ENCODE measurements at places on chromosomes 11 and 22.

- no peak for DNase-seq
Measured at GRCh38 chr22:31344578-31345330, 1.4 kb downstream of the PATZ1 start.

- DNase-seq: no peak
Measured at GRCh38 chr22:42743501-42743991, 22.9 kb upstream of the A4GALT start.

DNA sequence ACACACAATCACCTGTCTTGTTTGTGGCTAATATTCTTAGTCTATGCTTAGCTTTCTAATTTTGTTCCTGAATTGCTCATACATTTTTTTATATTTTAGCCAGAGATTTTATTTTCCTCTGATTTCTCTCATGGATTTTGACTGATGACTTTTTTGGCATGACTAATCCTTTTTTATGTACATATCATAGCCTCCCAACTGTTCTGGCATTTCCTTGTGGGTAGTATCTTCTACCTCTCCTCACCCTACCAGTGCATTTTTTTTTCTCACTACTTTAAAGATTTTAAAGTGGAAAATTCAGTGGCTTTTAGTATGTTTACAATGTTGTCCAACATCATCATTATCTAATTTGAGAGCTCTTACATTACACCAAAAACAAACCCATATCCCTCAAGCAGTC lies 84.4 kb upstream of the TENM4 start:
- no peak for DNase-seq

GRCh38 chr22:23525510-23525909 lies 54.6 kb downstream of the IGLL1 start:
- DNase-seq: no peak

DNA sequence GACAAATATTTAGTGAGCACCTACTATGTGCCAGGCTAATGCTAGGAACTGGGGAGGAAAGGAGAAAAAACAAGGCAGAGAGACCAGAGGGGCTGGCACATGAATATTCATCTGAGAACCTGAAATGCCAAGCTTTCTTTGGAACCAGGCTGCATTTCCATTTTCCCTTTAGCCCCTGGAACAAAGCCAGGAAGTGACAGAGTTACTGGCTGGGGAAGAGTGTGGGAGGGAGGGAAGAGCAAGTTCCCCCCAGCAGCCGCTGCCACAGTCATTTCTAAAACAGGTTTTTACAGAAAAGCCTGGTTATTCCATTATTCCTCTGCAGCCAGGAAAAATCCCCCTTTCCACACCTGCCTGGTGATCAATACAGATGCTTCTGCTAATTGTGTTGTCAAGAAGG lies 97.0 kb downstream of the SPON1 start:
- no peak for DNase-seq

- no peak for DNase-seq
Measured at GRCh38 chr22:31151872-31152271, 8.1 kb upstream of the RNF185 start.

DNA sequence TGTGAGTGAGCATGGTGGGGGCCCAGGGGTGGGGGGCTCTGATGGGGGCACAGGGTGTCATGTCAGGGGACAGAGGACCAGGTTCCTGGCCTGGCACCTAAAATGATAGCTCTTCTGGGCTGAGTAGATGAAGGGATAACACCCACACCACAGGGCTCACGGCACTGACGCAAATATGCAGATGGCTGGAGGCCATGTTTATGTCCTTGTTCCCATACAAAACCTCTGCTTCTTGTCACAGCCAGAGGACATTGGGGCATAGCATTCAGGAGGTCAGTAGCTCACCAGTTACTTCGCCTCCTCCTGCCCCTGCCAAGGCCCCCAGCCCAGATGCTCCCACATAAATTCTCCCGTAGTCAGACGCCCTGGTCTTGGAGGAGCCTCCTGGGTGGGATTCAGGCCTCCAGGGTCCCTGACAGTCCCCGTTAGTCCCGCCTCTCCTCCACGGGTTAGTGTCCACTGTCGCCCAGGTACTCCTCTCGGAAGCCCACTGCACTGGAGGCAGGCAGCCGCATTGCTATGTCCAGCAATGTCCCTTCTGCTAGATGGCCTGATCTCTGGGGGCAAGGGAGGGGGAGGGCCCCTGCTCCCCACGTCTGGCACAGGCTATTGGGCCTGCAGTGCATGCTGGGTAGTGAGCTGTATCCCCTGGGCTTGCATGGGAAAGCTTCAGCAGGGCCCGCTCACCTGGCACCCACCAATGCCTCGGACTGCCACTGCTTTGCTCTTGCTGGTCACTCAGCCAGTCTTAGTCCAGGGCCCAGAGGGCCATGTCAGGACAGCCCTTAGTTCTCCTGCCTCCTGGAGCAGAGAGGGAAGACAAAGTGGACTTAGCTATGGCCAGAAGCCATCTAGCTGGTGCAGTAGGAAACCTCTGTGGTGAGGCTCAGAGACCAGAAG lies 75.6 kb upstream of the MYOD1 start:
- no peak for DNase-seq

GRCh38 chr11:120663142-120663541 lies 151.6 kb downstream of the GRIK4 start:
- no peak for DNase-seq

DNA sequence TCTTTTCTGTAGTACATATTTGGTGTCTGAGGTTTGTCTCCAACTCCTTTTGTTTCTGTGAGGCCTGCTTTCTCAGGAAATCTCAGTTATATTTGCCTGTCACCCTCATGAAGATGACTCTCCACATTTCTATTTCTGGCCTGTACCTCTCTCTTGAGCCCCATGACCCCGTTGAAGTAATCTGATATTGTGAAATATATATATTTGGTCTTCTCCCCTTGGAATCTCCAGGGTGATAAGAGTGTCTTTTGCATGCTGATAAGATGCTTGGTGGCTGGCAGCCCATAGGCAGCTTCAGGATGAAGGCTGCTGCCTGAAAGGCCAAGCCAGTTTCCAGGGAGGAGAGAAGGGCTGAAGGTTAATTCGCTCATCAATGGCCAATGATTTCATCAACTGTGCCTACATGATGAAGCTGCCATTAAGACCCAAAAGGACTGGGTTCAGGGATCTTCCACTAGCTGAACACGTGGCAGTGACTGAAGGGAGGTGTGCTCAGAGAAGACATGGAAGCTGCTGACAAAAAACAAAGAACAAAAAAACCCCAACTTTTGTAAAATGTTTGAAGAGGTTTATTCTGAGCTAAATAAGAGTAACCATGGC lies 67.4 kb downstream of the MICAL2 start:
- DNase-seq: no peak

DNA sequence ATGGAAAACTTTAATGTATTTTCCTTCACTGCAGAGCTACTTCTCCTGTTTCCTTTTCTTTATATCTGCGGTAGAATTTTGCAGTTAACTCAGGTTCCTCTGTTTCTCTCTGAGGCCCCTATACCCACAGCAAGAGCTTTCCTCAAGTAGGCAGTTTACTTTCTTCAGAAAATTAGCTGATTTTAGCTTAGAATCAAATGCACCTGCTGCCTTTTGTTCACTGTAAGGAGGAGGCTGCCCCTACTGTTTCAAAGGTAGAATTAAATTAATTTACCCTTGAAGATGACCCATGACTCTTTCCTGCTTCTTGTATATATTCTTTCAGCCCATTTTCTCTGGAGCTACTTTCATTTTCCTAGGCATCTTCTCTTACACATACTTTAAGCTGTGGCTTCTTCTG lies 68.7 kb upstream of the GDPD4 start:
- no peak for DNase-seq

DNA sequence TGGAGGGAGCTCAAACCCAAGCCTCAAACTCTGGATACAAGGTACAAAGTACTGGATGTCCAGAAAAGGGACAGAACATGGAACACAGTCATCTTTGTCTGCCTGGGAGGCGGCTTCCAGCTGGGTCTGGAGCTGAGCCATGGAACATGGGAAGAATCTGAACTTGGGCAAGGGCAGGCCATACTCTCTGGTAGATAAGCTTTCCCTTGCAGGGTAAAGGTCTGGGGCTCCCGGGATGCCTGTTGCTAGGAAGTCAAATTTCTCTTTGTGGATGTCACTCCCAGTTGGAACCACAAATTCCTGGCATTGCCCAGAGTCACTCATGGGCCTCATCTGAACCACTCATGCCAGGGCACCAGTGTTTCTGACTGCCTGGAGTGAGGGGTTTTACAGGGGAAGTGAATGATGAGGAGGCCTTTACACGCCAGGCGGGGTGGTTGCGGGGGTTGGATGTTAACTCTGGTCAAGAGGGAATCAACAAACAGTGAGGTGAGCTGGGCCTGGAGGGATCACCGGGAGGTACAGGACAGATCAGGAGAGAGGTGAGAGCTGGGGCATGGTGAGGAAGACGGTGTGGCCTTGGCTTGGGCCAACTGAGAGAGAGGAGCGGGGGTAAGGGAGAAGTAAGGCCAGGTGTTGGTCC lies 5.7 kb downstream of the FTH1 start:
- DNase-seq: no peak

GRCh38 chr11:29623144-29623722 lies 393.6 kb downstream of the KCNA4 start:
- DNase-seq: no peak

GRCh38 chr22:21020802-21021429 lies 6.0 kb downstream of the P2RX6 start:
- no peak for DNase-seq

GRCh38 chr11:28842716-28843115 lies 734.5 kb downstream of the METTL15 start:
- no peak for DNase-seq

DNA sequence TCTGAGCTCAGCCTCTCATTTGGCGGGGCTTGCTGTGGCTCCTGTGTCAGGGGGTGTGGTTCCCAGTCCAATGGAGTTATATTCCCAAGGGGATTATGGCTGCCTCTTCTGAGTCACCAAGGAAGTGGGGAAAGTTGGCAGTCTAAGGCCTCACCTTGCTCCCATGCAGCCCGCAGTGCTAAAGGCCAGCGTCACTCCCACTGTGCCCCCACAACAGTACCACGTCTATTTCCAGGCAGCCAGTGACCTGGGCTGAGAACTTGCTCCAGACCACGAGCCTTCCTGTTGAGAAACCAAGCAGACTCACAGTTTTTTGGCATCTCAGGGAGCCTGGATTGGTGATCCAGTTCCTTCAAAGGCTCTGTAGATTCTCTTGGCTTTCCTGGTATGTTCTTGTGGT lies 45.6 kb downstream of the OR2AT4 start:
- no peak for DNase-seq

DNA sequence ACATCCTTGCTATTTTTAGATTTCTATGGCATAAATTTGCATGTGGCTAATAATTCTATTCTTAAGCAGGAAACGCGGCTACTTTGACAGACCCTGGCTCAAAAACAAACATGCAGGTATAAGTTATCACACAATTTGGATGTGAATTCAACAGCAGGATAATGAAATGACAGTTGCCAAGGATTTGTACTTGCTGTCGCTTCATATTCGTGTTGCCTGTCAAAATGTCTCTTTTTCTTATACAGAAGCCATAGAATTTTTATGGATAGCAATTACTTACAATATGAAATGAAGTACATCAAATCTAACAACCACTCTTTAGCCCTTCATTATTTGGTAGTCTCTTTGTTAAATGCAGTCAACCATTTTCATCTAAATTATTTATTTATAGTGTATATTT lies 46.4 kb downstream of the DCDC1 start:
- DNase-seq: no peak

- DNase-seq: no peak
Measured at GRCh38 chr22:48414651-48415050, 1413.0 kb downstream of the BRD1 start.

GRCh38 chr11:60844870-60845221 lies 2.9 kb downstream of the CCDC86 start:
- DNase-seq: no peak

DNA sequence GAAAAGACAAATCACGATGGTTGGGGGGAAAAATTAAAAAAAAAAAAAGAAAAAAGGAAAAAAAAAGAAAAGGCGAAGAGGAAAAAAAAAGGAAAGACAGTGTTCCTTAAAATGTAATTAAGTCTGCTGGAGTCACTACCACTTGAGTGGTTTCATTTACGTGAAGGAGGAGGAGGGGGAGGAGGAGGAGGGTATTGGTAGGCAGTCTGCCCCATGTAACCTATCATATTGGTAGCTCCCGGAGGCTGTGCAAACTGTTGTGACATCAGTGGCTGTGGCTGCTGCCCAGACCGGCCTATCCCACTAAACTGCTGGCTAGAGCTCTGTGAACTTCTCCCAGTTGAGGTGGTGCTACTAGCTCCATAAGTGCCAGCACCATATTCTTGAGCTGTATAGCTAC lies 17.9 kb downstream of the KDELR3 start:
- DNase-seq: no peak

DNA sequence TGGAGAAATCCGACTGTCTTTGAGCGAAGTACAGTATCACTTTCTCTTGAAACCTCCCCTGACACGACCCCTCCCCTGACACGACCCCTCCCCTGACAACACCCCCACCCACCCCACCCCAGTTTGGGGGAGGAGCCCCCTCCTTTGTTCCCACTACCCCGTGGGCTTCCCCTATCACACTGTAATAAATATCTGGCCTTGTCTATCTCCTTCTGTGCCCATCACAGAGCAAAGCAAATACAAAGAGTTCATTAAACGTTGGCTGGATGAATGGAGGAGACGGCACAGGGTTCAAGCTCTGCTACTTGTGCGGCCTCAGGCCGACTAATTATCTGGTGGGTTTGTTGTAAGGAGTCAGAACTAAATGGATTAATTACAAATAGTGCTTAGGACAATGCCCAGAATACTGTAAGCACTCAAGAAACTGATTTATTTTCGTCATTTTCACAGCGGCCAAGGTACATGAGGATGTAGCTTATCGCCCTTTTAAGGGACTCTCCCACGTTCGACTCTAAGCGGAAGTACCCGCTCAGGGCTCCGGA lies 628 bp upstream of the GGA1 start:
- no peak for DNase-seq

- no peak for DNase-seq
Measured at GRCh38 chr11:62130283-62131169, 6.7 kb downstream of the INCENP start.

DNA sequence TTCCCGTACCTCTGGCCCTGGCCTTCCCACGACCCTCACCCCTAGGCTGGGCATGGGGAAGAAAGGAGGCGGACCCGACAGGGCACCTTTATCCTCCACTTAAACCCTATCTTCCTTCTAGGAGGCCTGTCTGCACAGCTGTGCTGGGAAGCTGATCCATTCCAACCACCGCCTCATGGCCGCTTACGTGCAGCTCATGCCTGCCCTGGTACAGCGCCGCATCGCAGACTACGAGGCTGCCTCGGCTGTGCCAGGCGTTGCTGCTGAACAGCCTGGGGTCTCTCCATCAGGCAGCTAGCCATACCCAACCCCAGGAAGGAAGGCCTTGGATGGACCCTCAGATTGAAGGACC lies 599 bp downstream of the TIMM10B start:
- DNase-seq: no peak

- DNase-seq: no peak
Measured at GRCh38 chr11:100876815-100877520, 189.9 kb downstream of the ARHGAP42 start.

GRCh38 chr11:132343445-132344175 lies 973.2 kb downstream of the NTM start:
- no peak for DNase-seq

DNA sequence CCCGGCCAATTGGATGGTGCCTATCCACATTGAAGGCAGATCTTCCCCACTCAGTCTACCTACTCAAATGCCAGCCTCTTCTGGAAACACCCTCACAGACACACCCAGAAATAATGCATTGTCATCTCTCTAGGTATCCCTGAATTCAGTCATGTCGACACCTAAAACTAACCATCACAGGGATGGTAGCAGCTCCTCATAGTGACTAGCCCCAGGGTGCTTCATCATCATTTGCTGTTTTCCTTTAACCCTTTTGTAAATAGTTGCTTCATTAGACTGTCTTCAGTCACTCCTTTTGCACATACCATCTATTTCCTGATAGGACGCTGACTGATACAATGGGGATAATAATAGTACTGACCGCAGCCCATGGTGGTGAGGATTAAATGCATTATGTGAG lies 18.8 kb upstream of the AMOTL1 start:
- no peak for DNase-seq
